Activated T-cell treated with anti-CD3 and anti-CD28 coated beads, Interleukin-2, amount 50 U/mL, for 72 hours (primary cell): ENCODE measurements at places on chromosomes 12 and 14. TPM values are rescaled to one million over a fixed set of nuclear protein-coding genes. Genes with fewer than 3 reads are reported as not detected.

The CDCA3 gene
- 94.8 TPM for total RNA-seq

DNA sequence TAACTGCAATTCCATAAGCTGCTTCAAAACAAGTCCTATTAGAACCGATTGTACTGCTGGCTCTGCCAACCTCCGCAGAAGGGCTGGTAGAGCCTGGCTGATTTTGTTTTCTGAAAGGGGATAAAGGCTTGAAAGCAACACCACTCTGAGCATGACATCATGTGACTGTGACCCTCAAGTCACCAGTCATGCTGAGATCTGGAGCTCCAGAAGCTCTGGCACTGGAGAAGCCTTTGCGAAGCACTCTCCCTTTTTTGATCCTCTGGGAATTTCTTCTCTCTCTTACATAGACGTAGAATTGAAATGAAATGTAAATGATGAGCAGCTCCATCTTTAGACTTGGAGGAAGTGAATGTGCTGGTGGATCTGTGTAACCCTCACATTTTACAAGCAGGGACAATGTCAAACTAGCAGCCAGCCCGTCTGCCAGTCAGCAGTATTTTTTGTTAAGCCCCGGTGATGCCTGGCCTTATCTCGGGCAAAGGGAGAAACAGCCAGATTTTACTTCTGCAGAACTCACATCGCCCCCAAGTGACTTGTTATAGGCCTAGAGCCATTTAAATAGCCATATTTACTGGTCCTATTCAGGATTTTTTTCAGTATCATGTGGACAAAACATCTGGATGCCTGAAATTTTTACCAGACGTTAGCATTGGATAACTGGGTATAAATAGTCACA lies 112.1 kb upstream of the NPAS3 start:
- no peak for DNase-seq
- no peaks in the 10 kb centered on the region for H3K4me1 ChIP-seq
- H3K36me3 ChIP-seq, result no peaks in the 10 kb centered on the region
- no peak overlapping the region for H3K27ac ChIP-seq

DNA sequence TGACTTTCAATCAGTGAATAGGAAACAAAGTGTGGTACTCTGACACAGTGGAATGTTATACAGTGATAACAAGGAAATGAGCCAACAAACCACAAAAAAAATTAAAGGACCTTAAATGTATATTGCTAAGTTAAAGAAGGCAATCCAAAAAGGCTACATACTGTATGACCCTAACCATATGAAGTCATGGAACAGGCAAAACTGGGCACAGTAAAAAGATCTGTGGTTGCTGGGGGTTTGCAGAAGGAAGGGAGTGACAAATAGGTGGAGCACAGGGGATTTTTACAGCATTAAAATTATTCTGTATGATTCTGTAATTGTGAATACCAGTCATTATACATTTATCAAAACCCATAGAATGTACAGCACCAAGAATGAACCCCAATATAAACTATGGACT lies 112.6 kb downstream of the KCNC2 start:
- H3K36me3 ChIP-seq, result no peaks in the 10 kb centered on the region
- H3K4me1 ChIP-seq, result no peaks in the 10 kb centered on the region
- no peaks in the 10 kb centered on the region for H3K27me3 ChIP-seq
- DNase-seq, result no peak
- H3K27ac ChIP-seq, result no peak overlapping the region
- no peak overlapping the region for H3K4me3 ChIP-seq

The MSI1 gene
- total RNA-seq, result 6.6 TPM

The IFNG-AS1 gene
- not detected for total RNA-seq
